HEK293T (cell line): ENCODE measurements at places on chromosomes 16 and 17.
A peak's percentile ranks its signal among the peaks of the same experiment; 100 is the strongest.

GRCh38 chr17:50365165-50365564 lies 7.8 kb downstream of the MRPL27 start:
- DNase-seq, result no peak

- DNase-seq, result no peak
Measured at GRCh38 chr17:16922386-16923096, 49.4 kb downstream of the TNFRSF13B start.

- no peak for DNase-seq
Measured at GRCh38 chr17:79459003-79459655, 151.7 kb downstream of the RBFOX3 start.

DNA sequence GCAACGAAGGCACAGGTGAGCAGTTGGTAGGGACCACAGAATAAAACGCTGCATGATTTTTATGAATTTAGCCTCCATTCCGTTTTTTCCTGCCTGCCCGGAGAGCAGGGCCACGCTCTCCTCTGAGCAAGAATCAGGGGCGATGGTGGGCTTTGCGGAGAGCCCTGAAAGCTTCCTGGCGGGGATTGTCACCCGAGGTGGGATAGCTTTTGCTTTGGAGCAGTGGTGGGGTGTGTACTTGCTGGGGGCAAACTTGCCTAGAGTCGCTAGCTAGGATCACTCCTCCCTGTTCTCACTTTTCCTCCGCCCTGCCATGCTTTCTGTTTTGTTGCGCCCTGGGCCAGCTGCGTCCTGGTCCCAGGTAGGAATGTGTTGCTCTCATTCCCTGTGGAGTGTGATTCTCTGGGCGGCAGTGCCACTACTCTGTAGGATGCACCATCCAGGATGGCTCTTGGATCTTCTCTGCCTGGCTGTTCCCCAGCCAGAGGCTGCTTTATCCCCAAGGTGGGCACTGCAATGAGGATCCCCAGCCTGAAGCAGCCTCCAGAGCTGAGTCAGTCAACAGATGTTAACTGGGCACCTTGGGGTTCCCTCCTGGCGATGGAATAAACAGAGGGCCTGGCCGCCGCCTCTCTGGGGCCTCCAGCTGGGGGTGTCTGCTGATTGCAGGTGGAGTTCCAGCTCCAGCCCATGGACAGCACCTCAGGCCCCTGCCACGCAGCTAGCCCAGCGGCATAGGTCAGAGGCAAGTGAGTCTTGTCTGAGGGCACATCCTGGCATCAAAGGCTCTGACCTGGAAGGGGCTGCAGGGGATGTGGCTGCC lies 360.9 kb upstream of the TNRC6C start:
- no peak for DNase-seq

GRCh38 chr17:39547713-39548478 lies 59.8 kb downstream of the NEUROD2 start:
- peak; percentile 70 for DNase-seq

GRCh38 chr16:29649588-29650494 lies 13.2 kb upstream of the SPN start:
- no peak for DNase-seq

GRCh38 chr17:82948957-82949356 lies 109.1 kb upstream of the ZNF750 start:
- no peak for DNase-seq

DNA sequence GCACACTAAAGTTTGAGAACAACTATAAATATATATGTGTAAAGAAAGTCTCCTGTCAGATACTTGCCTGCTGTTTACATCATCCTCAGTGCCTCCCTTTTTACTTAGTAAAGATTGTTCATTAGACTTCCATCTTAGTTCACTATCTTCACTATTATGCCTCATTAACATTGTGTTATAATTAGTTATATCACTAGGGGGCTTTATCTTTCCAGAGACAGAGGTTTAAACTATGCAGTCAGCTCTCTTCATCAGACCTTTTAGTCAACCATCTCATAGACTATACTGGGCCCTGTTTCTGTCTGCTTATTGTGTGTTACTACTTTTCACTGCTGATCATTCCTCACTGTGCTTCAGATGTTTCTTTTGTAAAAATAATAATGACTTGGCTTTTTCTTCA lies 630.8 kb upstream of the KIF2B start:
- no peak for DNase-seq

- DNase-seq, result no peak
Measured at GRCh38 chr16:87540072-87540896, 47.5 kb upstream of the ZCCHC14 start.

GRCh38 chr16:72908362-72909167 lies 139.4 kb downstream of the ZFHX3 start:
- DNase-seq, result no peak

DNA sequence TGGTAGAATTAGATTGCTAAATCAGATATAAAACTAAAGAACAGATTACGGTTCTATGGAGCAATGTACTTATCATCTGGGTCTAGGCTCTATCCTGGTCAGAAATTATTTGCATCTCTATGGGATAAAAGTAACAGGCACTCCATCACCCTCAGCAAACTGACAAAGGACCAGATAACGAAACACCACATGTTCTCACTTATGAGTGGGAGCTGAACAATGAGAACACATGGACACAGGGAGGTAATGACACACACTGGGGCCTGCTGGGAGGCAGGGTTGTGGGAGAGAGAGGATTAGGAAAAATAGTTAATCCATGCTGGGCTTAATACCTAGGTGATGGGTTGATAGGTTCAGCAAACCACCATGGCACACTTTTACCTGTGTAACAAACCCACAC lies 61.9 kb downstream of the MPHOSPH6 start:
- no peak for DNase-seq

GRCh38 chr16:54233615-54234014 lies 53.0 kb downstream of the IRX3 start:
- DNase-seq, result no peak

GRCh38 chr17:34374457-34374856 lies 11.4 kb upstream of the CCL1 start:
- DNase-seq, result no peak

DNA sequence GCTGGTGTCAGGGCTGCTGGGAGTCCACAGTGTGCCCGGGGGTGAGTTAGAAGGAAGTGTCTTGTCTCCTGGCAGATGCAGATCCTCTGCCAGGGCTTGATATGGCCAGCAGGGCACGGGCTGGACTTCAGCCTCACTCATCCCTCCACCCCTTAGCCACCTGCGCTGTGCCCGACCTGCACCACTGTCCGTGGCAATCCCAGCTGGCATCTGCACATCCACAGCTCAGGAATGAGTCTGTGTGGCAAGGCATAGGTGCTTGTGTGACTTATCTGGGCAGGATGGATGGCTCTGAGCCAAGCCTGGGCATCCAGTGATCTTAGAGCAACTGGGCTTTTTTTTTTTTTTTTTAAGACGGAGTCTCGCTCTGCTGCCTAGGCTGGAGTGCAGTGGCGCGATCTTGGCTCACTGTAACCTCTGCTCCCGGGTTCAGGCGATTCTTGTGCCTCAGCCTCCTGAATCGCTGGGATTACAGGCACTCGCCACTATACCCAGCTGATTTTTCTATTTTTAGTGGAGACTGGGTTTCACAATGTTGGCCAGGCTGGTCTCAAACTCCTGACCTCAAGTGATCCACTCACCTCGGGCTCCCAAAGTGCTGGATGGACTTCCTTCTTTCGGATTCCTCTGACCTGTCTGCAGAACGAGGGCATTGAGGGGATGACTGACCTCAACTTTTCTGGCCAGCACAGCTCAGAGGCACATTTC lies 22.5 kb upstream of the CACNG1 start:
- no peak for DNase-seq

- no peak for DNase-seq
Measured at GRCh38 chr17:61390479-61390791, 9.2 kb upstream of the TBX2 start.

GRCh38 chr16:68346892-68347480 lies 36.2 kb downstream of the PRMT7 start:
- no peak for DNase-seq

DNA sequence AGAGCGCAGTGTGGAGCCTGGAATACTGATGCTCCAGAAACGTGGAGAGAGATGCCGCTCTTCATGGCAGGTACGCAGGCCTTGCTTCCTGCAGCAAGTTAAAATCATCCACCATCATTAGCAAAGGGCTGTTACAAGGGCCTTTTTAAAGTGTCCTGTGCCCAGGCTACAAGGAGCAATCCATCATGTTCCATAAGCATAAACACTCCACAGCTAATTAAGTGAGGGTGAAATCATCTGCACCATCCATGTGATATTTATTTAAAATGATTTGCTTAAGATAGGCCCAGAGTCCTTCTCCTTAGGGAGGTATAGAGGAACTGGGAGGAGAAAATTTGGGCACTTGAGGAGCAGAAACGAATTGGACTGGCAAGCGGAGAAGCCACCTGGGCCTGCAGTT lies 372.1 kb downstream of the XYLT1 start:
- DNase-seq, result no peak

DNA sequence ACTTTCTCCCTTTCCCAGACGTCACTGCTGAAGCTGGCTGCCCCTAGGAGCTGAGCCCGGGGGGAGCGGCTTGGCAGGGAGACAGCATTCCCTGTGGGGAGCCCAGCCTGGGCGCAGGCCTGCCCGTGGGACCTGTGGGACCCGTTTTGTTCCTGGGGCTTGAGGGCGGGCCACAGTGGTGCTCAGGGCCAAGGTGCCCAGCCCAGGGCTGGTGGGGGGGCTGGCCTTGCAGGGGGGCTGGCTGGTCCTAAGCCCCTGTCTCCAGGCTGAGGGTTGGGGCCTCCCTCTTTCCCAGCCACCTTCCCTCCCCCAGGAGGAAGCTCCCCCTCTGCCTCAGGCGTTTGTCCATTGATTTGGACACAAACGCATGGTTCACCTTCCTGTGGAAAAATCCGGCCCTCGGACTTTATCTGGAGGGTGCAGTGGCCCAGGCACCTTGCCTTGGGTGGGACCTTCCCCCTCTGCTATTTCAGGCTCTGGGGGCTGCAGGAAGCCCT lies 4.4 kb downstream of the NHERF2 start:
- DNase-seq, result no peak

DNA sequence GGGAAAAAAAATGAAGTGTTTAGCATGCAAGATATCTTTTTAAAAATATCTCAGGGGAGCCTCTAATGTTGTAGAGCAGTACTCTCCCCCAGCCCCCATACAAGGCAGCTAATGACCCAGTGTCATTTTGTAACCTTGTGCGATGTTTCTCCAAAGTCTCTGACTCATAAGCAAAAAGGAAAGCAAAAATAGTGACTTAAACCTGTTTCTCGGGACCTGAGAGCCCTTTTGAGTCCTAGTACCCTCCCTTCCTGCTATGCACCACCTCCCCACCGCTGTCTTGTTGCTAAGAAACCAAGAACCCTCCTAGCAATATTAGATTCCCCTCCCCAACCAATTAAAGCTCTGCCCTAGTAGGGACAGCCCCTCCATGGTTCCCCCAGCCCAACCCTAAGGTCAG lies 2.8 kb downstream of the MYCBPAP start:
- no peak for DNase-seq

DNA sequence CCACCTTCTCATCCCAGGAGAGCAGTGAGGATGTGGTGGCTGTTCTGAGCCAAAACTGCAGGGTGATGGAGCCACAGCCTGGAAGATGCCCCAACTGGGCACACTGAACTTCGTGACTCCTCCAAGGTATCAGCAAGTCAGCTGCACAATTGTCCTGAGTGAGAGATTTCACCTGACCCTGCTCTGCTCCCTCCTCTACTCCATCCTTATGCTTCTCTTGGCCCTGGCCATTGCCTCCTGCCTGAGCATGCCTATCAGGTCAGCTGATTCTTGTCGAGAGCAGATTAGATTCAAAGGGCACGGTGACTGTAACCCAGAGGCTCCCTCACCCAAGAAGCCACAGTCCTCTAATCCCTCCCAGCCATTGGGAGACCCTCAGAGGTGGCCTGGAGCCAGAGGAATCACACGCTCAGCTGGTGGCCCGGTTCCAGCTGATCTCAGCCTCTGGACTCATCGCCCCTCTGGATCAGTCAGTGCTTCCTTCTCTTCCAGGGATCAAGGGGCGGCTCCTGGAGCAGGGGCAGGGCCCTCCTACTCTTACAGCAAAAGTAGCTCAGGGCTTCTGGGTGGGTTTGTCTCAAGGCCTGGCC lies 7.0 kb upstream of the CYB561 start:
- no peak for DNase-seq

GRCh38 chr17:74410001-74410443 lies 21.9 kb upstream of the GPRC5C start:
- DNase-seq, result no peak

GRCh38 chr16:14007450-14007849 lies 63.7 kb upstream of the MRTFB start:
- no peak for DNase-seq

DNA sequence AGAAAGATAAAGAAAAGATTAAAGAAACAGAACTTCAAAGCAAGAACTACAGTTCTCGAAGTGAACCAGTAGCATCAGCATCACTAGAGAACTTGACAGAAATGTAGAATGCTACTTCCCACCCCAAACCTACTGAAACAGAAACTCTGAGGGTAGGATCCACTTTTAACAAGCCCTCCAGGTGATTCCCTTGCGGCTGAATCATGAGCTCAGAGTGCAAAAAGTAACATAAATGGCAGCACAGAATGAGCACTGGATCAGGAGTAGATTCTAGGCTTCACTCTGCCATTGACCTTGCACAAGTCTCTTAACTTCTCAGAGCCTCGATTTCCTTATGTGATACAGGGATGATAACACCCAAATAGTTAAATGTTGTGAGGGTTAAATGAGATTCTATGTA lies 5.8 kb downstream of the TOM1L2 start:
- no peak for DNase-seq

DNA sequence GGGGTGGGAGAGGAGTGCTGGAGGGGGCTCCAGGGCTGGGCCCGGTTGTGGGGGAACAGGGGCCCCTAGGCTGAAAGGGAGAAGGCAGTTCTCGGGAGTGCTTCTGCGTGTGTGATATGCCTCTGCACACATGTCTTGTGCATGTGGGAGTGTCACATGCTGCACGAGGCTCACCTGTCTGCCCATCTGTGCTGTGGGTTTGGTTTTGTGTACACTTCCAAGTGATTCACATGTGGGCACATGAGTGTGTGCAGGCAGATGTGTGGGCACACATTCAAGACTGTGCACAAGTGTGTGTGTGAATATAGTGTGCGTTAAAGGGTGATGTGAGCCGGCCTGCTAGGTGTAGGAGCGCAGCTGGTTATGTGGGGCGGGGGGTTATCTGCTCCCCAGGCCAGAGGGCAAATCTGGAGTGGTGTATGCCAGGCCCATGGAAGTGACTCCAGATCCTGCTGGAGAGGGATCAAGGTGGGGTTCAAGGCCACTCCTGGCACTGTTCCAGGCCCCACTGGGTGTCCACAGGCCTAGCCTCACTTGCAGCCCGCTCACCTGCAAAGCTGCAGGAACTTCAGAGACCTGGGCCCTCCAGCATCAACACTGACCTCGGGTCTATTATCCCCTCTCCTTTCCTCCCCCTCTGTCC lies 3.8 kb upstream of the BAHCC1 start:
- no peak for DNase-seq
